ENCODE measurements at places on chromosomes 13 and 19.

DNA sequence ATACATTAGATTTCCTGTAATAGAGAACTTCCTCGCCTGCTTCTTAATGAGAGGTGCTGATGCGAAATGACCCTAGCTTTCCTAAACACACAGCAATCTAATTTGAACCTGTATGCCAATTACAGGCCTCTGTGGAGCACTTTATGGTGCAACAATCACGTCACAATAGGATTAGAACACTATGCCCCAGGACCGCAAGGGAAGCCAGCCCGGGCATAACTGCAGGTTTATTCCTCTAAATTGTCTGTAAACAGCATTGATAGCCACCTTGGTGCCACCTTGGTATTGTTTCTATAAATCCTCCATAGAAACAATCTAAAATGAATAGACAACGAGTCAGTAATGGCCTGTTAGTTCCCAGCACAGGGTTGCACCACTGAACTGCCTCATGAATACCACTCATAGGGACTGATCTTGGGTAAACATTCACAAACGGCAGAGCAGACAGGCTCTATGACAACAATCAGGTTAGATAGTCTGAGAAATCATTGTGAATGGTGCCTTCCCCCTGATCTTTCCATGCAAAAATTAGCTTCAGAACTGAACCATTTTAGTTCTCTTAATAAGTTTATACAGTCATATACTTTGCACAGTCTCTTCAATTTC lies 182.5 kb upstream of the OBI1 start:
- no peak for DNase-seq

- DNase-seq = no peak
Measured at GRCh38 chr19:15641901-15642491, 1.3 kb downstream of the CYP4F3 start.

GRCh38 chr19:1577090-1577928 lies 9.2 kb upstream of the MEX3D start:
- DNase-seq = no peak

DNA sequence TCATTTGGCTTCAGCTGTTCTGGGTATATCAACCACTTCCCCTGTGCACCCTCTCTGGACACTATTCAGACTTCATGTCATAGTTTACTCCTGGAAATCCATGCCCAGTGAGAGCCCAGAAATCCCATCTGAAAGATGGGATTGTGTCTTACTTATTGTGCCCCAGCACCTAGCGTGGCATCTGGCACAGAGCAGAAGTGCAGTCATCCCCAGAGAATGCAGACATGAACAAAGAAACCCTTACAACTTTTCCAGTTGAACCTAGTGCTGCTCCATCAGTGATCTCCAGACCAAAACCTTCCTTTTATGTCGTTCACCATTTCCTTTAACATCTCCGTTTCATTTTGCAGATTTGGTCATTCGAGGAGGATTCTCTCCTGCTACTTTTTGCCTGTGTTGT lies 60.6 kb downstream of the MBNL2 start:
- no peak for DNase-seq

GRCh38 chr19:57830071-57830602 lies at the start of gene ZNF587B:
TSS of gene ZNF587B (plus strand) at chr19:57830299. CDS start at chr19:57830529, 230 bp downstream.
- DNase-seq = no peak

GRCh38 chr13:41512441-41512840 lies 55.1 kb downstream of the RGCC start:
- DNase-seq = no peak

DNA sequence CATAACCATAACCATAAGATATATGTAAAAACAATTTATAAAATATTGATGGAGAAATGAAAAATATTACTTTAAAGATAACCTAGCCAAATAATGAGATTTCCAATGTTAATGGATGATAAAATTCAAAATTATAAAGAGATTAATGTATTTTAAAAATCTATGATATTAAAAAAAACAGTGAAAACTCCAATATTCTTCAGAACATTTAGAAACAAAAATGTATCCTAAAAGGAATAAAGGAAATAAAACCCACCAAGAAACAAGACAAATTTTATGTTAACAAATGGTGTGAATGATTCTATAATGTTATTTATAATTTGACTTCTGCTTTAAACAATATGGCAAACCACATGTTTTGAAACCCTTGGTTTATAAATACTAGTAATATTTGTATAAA lies 1587.8 kb downstream of the PCDH9 start:
- DNase-seq = no peak

- DNase-seq = no peak
Measured at GRCh38 chr13:86946734-86947133, 724.4 kb upstream of the SLITRK5 start.

DNA sequence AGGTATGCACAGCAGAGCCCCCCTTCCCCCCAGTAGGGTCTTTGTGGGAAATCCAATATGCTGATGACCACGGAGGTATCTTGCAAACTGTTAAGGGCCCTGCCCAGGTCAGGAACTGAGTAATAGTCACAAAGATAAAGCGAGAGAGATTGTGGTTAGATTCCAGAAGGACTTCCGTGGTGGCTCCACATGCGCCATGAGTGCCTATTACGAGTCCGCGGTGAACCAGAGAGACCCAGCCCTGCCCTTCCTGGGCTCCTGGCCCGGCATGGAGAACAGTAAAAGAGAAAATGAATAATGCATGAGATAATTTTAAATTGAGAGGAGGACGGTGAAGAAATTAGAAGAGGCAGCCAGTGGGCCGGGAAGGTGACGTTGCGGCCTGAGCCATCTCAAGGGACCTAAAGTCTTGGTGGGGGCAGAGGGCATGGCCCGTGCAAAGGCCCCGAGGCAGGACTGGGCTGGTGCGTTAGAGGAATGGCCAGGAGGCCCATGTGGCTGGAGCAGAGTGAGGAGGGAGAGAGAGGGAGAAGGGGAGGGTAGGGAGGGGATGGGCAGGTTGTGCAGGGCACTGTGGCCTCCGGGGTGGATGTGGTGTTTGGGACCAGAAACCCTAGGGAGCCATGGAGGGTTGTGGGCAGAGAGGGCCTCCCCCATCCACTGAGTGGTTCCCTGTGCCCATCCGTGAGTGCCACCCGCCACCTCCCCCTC lies 46.6 kb upstream of the NFIC start:
- no peak for DNase-seq

DNA sequence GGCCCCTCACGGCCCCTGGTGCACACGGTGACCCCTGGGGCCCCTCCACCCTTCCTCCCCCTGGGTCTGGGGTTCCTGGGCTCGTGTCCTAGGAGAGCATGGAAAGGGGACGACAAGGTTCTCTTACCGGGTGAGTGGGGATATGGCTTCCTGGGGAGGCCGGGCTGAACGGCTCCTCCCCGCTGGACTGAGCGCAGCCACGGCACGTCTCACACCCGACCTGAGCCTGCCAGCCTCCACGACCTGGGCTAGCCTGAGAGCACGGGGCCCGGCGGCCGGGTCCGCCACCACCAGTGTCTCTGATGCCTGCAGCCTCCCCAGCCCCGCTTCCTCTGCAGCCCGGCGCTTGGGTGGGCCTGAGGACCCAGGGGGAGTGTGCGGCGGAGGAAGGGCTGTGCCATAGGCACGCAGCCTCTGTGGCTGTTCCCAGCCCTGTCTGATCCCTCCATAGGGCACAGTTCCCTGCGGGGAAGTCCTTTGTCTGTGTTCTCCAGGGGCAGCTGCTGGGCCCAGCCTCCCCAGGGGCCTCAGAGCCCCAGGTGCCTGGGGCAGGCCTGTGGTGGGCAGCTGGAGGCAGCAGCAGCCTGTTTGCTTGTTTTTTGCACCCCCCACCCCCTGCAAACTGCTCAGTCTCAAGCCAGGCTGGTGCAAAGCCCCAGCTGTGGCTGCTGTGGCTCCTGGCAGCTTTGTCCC lies 15.0 kb downstream of the PLIN4 start:
- DNase-seq = no peak

- DNase-seq = no peak
Measured at GRCh38 chr13:77831866-77832265, 86.8 kb downstream of the EDNRB start.

GRCh38 chr13:62003452-62003851 lies 587.8 kb upstream of the PCDH20 start:
- no peak for DNase-seq

DNA sequence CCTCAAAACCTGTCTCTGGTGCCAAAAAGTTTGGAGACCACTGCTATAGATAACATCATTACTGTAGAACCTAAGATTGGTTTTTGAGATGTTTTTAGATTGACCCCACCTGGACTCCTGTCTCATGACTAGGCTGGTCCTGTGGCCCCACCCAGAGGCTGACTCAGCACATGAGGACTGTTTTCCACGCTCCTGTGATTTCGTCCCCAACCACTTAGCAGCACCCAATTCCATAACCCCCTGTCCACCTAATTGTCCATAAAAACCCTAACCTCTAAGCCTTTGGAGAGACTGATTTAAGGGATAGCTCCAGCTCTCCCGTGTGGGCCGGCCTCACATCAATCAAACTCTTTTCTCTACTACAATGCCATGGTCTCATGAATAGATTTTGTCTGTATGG lies 25.6 kb upstream of the GAS6 start:
- DNase-seq = no peak

GRCh38 chr19:30788105-30788765 lies 416.1 kb downstream of the ZNF536 start:
- DNase-seq = no peak

DNA sequence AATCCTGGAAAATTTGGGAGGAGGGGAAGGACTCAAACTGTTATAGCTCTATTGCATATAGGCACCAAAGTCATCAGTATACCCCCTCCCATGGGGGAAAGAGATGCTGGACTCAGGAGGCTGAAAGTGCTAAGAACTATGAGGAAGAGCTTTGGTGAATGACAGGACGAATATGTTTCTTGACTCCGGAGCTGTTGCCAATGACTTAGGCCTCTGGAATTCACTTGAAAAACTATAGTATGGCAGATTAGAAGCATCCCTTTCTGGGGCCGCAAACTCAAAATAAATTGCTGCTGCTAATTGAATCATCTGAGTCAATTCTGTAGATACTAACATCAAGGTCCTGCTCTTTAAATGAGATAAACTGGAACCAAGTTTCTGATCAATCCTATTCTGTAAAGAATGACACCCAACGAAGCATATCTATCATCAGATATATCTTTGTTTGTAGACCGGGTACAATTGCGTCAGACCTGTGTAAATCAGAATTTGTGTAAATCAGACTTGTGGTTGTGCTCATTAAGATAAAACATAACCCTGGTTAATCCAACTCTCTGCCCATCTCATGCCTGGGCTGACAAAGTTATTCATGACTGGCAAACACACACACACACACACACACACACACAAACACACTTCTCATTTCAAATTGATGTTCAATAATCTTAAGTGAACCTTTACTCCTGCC lies 1793.8 kb upstream of the PCDH20 start:
- DNase-seq = no peak

GRCh38 chr19:2536461-2536860 lies 60.5 kb downstream of the GADD45B start:
- no peak for DNase-seq

DNA sequence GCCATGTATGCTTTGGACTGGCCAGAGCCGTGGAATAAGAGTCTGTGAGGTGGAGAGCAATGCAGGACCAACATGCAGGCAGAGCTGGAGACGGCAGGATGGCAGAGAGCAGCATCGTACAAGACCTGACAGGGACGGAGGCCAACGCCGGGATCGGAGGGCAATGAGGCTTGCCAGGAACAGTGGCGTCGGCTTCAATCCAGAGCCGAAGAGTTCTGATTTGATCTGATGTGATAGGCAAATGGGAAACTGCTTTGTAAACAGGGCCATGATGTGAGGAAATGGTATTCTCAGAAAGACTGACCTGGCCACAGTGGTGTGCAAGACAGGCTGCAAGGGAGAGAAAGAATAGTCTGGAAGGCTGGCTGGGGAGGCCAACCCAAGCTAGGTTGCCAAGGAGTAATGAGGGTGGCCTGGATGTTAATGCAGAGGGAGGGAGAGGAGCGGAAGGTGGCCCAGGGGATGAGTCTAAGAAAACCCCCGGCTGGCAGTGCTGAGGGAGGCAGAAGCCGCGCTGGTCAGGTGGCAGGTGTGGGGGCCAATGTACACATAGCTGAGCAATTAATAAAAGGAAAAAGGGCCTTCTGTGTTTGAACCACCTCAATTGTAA lies 26.7 kb downstream of the RCBTB2 start:
- DNase-seq = no peak

- DNase-seq = no peak
Measured at GRCh38 chr19:37361994-37362393, 8.9 kb upstream of the ZNF527 start.

DNA sequence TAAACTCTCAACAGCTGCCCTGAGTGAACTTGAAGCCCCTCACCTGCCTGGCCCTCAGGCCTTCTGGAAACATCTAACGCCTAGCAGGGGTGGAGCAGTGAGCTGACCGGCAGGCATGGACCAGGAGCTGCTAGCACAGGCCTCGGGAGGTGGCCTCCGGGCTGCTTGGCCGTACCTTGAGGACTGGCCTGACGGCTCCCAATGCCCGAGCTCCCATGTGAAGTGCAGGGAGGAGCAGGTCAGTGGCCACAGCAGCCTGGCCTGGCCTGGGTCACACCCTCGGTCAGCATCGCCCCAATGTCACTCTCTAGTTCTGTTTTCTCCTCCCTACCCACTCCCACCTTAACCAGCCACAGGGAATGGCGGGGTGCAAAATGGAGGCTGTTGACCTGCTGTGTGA lies 19.0 kb downstream of the TSHZ3 start:
- DNase-seq = no peak

DNA sequence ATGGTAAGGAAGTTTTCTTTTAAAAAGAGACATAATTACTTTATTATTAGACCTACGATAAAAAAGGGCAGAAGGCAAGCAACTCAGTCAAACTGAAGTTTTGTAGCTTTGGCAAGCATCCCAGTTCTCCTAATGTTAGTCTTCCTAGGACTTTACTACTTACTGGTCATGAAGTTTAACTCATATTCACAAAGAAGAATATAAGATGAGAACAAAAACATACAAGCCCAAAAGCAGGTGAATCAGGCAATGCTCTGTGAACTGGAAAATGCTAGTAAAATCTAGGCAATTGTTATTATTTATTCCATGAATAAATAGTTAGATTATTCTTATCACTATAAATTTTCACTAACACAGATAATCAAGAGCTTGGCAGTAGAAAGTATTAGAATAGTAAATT lies 85.0 kb downstream of the MIPEP start:
- no peak for DNase-seq

- DNase-seq = no peak
Measured at GRCh38 chr19:51224163-51224641, 678 bp upstream of the CD33 start.

DNA sequence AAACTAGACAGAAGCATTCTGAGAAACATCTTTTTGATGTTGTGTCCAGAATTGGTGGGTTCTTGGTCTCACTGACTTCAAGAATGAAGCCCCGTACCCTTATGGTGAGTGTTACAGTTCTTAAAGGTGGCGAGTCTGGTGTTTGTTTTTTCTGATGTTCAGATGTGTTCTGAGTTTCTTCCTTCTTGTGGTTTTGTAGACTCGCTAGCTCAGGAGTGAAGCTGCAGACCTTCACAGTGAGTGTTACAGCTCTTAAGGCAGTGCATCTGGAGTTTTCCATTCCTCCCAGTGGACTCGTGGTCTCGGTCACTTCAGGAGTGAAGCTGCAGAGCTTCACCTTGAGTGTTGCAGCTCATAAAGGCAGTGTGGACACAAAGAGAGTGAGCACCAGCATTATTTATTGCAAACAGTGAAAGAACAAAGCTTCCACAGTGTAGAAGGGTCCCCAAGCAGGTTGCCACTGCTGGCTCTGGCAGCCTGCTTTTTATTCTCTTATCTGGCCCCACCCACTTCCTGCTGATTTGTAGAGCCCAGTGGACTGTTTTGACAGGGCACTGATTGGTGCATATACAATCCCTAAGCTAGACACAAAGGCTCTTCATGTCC lies 1820.8 kb downstream of the UQCRFS1 start:
- no peak for DNase-seq

- DNase-seq = peak; percentile 70
Measured at GRCh38 chr19:5340637-5341447, at the start of gene PTPRS. TSS of gene PTPRS (minus strand) at chr19:5340812. CDS start at chr19:5286140, 54,672 bp downstream.

Measured in stimulated activated CD4-positive, alpha-beta T cell treated with anti-CD3 and anti-CD28 coated beads, TNF-alpha, amount 100 ng/mL, for 48 hours (primary cell).